Stimulated activated CD4-positive, alpha-beta T cell treated with anti-CD3 and anti-CD28 coated beads, Interleukin-15, amount 100 ng/mL, for 1 hour (primary cell): ENCODE measurements at places on chromosomes 3 and 15.

DNA sequence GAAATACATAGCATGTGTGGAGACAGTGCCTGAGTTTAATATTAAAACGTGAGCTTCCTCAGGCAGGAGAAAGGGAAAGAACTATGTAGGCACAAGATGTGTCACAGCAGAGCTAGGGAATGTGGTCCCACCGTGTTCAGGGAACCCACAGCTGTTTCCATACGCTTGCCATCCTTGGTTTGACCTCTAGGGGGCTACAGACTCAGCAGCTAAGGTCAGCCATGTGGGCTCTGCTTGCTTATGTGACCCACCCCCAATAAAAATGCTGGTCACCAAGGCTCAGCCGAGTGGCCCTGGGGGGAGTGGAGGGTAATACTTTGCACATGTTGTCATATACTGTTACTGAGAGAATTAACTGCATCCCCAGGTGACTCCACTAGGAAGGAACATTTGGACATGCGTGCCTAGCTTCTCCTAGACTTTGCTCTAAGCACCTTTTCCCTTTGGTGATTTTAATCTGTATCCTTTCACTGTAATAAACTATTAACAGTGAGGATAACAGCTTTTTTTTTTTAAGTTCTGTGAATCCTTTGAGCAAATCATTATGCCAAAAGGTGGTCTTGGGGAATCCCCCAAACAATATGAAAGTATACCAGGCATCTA, 3.3 kb downstream of the TUBGCP5 start:
- DNase-seq, result no peak

- no peak for DNase-seq
Observed at GRCh38 chr15:52121896-52122295, 9.3 kb upstream of the BCL2L10 start.

- no peak for DNase-seq
Observed at GRCh38 chr3:156303001-156303707, 182.8 kb downstream of the KCNAB1 start.

GRCh38 chr3:38577371-38578080, 72.0 kb downstream of the SCN5A start:
- no peak for DNase-seq

GRCh38 chr3:171711461-171712170, 98.7 kb downstream of the PLD1 start:
- DNase-seq, result no peak

GRCh38 chr3:196044513-196044912, 37.4 kb downstream of the TFRC start:
- DNase-seq, result no peak

DNA sequence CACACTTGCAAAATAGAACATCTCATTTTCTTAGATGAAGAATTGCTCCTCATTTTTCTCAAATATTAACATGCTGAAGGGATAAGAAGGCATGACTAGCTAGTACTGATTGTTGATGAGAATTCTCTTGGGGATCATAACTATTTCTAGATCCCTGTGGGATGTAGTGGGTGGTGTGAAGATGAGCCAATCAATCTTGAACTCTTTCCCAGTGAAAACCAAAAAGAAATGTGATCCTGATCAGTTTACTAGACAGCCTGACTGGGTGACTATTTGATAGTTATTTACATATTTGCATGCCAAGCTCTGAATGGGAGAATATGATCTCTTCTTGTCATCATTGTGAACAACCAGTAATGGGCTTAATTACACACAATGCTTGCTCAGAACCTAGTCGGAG, 63.7 kb downstream of the ZIC1 start:
- DNase-seq, result no peak

- DNase-seq, result no peak
Observed at GRCh38 chr3:193677734-193678133, 84.7 kb downstream of the OPA1 start.

- DNase-seq, result no peak
Observed at GRCh38 chr3:172606021-172606420, 82.8 kb upstream of the TNFSF10 start.

DNA sequence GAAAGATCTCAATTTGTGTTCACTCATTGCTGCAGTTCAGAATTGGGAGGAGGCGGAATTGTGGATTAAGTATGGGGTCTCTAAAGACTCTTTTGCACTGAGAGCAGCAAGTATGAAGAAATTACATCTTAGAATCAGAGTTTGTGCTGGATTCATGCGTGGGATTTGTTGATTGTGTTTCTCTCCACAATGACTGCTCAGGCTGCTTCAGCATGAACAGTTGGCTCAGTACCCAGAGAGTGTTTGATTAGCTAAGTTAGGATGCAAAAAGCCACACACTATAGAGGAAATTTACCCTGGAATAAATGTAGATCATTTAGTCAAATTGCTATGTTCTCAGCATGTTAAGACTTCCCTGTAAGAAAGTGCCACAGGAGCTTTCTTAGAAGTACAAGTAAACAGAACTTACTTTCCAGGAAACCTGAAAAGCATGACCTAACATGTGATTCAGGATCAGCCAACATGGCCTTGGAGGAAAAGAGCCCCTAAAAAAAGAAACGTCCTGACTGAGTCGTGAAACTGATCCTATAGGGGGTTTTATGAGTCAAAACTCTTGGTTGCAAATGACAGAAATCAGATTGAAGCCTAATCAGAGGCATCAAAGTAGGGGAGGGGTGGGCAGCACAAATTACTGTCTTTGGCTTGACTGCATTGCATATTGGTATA, 32.6 kb downstream of the HHLA2 start:
- no peak for DNase-seq

DNA sequence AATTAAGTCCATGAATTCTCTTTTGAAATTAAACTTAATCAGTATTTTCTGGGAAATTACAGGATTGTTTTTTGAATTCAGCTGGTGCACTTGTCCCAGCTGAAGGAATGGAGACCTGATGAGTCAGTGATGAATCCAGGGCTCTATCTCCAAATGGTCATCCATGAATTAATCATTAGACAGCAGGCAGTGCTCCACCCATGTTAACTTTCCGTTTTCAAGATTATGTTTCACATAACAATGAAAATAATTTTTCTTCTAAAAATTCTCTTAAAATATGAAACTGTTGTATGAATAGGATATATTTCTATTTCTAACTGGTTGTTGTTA, 13.9 kb upstream of the PAQR9 start:
- DNase-seq, result no peak

GRCh38 chr3:7309641-7310102, 448.8 kb downstream of the GRM7 start:
- no peak for DNase-seq
